Right ventricle myocardium superior (tissue), 1 donor: ENCODE measurements at places on chromosomes 11 and 22.
A peak's percentile ranks its signal among the peaks of the same experiment; 100 is the strongest.

DNA sequence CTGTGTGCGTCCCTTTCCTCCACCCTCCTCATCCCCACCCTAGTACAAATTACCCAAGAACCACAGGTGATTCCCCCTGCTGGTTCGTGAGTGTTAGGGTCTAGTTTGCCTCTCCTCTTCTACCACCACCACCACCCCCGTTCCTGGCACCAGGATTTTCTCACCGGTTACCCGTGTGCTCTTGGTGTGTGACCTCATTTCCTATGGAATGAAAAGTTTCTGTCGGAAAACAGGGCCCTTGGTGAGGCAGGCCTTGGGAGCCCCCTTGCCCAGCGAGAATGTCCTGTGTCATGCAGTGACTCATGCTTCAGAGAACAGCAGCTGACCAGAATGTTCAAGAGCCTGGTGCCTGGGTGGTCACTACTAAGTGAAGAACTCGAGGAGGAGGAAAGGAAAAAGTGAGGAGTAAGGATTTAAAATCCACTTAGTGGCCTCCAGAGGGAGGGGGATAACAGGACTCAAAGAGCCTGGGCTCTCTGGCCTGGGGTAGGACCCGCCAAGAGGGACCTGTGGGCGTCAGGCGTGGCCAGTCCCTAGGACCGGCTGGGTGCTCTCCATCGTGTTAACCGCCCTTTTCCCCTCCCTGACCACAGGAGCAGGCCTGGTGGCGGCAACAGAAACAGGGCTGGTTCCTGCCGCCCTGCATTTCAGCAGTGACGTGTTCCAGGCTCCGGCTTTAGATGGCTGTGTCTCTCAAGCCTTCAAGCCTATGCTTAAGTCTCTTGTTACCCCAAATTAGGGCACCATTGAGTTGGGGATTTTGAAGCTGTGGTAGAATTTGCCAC, 30.2 kb downstream of the C22orf31 start:
- peak; percentile 45 for DNase-seq

DNA sequence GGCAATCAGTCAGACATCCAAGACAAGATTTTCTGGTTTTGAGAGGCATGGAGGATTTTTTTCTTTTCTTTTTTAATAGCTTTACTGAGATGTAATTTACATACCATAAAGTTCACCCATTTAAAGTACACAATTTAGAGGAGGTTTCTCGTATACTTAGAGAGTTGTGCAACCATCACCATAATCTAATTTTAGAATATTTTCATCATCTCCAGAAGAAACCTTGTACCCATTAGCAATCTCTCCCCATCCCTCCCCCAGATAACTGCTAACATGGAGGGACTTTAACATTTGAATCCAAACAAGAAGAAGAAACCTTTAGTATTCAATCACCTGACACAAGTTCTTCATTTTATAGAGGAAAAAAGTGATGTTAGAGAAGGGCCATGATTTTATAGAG, 83.6 kb downstream of the CLPB start:
- no peak for DNase-seq

- DNase-seq, result peak; percentile 82
Measured at GRCh38 chr22:37242395-37242918, 1.6 kb downstream of the RAC2 start.

DNA sequence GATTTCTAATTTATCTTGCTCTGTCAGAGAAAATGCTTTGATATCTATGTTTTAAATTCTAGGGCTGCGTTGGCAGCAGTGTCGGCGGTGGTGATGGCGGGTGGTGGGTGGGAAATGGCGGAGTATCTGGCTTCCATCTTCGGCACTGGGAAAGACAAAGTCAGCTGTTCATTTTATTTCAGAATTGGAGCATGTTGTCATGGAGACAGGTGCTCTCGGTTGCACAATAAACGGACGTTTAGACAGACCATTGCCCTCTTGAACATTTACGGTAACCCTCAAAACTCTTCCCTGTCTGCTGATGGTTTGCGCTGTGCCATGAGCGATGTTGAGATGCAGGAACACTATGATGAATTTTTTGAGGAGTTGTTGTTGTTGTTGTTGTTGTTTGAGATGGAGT, 36.1 kb upstream of the PHOX2A start:
- DNase-seq, result no peak

DNA sequence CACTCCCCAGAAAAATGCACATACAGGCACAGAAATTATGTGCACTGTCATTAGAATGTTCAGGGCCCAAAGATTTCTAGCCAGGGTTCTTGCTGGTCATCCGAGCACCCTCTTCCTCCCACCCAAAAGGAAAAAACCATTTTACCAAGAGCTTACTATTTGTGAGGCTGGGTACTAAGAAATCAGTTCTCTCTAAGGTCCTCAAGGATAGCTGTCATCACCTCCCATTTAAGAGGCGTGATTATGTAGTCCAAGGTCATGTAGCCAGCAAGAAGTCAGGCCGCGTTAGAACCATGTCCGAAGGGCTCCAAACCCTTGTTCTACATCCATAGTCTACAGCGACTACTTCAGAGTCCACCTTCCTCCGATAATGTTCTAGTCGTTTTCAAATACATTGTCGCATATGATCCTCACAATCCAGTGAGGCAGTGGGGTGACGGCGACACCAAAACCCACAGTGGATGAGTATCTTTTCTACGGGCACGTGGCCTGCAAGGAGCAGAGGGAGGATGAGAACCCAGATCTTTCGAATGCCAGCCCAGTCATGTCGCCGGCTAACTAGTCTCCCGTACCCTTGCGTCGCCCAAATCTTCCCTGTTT, 634 bp downstream of the TIMM8B start:
- DNase-seq, result no peak

GRCh38 chr11:117953024-117953671, 23.9 kb upstream of the TMPRSS13 start:
- DNase-seq, result no peak
